ENCODE measurements at places on chromosomes 4 and X.

DNA sequence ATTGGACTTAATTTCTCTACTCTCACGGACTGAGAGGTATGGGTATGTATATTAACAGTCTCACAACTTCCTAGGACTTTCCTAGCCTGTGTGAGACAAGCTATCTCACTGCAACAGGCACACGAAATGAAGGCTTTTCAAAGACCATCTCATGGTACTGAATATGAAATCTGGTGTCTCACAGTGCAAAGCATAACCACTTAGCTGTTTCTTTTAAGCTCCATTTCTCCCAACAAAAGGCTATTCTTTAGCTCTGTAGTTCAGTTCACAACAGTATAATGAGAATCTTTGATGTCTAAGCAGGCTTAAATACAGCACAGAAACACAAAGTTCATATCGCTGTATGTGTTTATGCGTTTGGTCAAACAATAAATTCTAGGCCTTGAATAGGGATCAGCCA, 116.2 kb upstream of the PCDH18 start:
- DNase-seq: no peak

- DNase-seq: no peak
These were observed 8.1 kb upstream of the SLC25A6 start for GRCh38 chrX:1400049-1400448.

- no peak for DNase-seq
These were observed 35.7 kb downstream of the ACE2 start for GRCh38 chrX:15564981-15565579.

DNA sequence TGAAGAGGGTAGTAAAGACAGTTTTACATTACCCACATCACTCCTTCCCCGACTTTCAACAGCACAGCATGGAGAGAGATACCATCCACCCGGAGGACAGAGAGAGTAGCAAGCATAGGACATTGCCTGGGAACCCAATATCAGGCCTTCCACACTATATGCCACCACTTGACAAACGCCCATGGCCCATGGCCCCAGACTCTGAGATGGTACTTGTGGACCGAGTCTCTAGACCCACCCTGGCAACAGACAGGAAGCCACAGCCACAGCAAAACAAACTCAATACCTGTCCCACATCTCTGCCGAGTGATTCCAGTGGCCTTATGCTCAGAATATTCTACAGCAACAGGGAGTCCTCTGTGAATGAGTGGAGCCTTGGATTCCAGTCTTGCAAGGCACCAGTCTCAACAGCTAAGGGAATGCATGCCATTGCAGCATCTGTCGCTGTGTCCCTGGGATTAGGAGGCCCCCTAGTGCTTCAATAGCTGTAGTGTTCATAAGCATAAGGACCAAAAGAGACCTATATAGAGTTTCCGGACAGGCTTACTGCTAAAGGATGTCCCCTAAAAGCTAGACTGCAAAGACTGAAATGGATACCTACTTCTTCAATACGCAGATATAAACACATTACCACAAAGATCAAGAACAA, 14.7 kb upstream of the CT55 start:
- DNase-seq: peak; percentile 16

- DNase-seq: no peak
These were observed 408.8 kb upstream of the CNKSR2 start for GRCh38 chrX:20965270-20966044.

Measured in epithelial cell of proximal tubule (primary cell).